ENCODE measurements at places on chromosomes 13 and 19. TPM values are rescaled to one million over a fixed set of nuclear protein-coding genes. Genes with fewer than 3 reads are reported as not detected.

Gene EMP3
- total RNA-seq = 13.9 TPM

Gene ZNF667
- total RNA-seq = 3.1 TPM

Gene GADD45B
- total RNA-seq = 15.0 TPM

Gene OR7C1
- not detected for total RNA-seq

GRCh38 chr19:43425567-43426392 lies 11.1 kb downstream of the TEX101 start:
- DNase-seq = no peak

DNA sequence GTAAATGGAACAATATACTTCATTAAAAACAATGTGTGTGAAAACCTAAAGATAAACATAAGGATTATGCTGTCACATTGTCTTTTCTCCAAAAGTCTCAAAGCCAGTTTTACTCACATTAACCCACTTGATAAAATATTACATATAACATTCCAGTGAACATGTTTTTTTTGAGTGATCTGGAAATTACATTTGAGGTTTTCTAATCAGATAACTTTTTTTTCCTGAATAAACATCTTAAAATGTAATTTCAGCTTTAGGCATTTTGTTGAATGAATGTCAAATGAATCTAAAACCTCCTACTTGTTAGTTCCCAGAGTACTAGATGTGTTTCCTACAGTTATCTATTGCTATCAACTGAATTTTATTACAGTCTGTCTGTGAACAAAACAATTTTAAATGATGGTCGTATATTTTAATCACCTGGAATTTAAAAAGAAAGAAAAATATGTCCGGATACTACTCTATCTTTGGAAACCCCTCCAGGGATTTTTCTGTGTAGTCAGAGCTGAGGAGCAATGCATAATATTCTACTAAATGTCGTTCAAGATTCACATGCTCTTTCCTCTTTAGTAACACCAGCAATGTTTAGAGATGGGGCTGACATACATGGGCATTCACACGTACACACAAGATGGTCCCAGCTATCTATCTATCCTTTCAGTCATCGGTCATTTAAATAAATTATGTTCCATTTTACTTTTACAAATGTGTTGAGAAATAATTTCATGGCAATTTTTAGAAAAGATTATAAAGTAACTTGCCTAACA lies 283.9 kb downstream of the KLF12 start:
- no peak for DNase-seq

DNA sequence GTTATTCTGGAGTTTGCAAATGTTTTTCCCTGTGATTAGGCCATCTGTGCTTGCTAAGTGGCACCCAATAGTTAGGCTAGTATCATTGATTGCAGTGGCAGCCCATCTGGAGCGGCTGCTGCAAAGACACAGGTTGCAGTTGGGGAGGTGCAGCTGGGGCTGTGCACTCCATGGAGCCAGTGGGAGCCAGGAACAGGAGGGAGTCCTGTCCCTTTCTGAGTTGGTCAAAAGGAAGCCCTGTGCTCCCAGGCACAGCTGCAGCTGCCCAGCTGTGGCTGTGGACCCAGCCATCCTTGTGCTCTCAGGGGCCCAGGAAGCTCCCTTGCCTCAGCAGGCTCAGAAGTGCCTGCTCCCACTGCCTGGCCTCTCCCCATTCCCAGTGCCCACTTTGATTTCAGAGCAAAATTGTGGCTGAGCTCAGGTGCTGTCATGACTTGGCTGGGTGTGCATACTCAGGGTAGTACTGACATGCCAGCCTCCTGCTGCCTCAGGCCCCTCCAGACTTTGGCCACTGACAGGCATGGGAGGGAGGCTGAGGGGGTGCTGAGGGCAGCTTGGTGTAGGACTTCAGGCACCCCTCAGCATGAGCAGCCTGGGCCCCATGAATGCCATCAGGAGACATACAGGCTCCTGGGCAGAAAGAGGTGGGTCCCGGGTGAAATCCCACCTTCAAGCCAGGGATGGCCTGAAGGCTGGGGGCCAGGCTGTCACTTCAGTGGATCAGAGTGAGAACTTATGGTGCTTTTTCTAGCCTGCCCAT lies 270.6 kb downstream of the PCDH20 start:
- DNase-seq = no peak

DNA sequence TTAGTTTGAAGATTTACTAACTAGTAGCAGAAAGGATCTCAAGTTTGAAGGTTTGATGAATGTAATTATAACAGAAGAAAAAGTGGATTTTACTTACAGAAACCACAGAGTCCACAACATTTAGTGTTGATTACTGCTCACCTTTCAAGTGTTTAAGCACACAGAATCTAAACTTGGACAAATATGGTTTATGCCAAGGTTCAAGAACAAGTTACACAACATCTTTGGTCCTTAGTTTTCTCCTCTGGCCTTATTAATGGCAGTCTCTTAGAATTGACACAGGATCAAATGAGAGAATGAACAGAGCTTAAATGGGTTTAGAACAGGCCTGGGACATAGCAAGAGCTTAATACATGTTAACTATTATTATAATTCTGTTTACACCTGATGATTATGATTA lies 133.0 kb downstream of the RBM26 start:
- DNase-seq = no peak

DNA sequence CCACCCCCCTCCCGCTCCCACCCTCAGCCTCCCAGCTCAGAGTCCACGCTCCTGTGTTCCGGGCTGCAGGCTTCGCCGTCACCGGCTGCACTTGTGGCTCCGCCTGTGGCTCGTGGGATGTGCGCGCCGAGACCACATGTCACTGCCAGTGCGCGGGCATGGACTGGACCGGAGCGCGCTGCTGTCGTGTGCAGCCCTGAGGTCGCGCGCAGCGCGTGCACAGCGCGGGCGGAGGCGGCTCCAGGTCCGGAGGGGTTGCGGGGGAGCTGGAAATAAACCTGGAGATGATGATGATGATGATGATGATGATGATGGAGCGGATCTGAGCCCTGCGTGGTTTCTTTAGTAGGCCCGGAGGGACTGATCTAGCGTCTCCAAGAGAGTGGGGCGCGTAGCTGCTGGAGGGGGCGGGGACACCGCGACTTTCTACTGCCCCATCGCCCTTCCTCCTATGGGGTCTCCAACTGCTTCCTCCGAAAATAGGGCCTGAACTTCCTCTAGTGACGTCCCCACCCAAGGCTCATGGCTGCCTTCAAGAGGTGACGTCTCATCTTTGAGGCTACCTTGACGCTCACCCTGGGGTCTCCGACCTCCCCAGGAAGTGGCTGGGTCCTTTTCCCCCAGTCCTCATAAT lies 1.4 kb downstream of the RETN start:
- DNase-seq = no peak

- DNase-seq = no peak
Measured at GRCh38 chr13:51856027-51856736, 5.6 kb upstream of the CCDC70 start.

DNA sequence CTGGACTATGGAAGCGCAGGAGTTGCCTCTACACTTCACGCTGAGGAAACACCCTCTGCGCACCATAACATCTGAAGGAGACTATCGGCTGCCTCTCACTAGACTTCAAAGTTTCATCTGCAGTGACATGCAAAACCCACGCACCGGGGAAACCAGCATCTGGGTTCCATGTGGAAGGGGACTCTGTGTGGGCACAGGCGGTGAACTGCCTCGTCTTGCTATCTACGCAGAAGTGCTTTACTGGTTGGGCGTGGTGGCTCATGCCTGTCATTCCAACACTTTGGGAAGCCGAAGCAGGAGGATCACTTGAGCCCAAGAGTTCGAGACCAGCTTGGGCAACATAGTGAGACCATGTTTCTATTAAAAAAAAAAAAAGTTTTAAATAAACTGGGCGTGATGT lies 116.4 kb downstream of the STK24 start:
- no peak for DNase-seq

DNA sequence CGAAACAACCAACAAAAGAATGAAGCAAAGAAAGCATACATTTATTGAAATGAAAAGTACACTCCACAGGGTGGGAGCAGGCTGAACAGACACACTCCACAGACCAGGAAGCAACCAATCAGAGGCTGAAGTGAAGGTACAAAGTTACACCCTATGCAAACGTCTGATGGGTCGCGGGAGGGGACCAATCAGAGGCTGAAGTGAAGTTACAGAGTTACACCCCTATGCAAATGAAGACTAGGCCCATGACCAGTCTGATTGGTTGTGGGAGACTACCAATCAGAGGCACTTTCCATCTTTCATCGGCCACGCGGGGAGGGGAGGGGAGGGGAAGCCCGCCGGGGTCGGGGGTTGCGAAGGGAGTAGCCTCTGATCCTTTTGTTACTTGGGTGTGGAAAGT lies 12.4 kb upstream of the FBL start:
- DNase-seq = no peak

- DNase-seq = no peak
Measured at GRCh38 chr19:912181-913079, 589 bp downstream of the R3HDM4 start.
